ENCODE measurements at places on chromosomes 1 and 21. TPM values are rescaled to one million over a fixed set of nuclear protein-coding genes. Genes with fewer than 3 reads are reported as not detected.

The ATP1A4 gene
- total RNA-seq: 0.43 TPM

The OR10R2 gene
- total RNA-seq: not detected

The INTS7 gene
- 13.4 TPM for total RNA-seq

The F11R gene
- total RNA-seq: 173 TPM

The CFAP45 gene
- 0.37 TPM for total RNA-seq

The SLC9C2 gene
- not detected for total RNA-seq

The CLCNKA gene
- total RNA-seq: 0.32 TPM

The STXBP3 gene
- total RNA-seq: 73.8 TPM
